Aorta (tissue), 5 donors: ENCODE measurements at places on chromosomes 4 and X. TPM values are rescaled to one million over a fixed set of nuclear protein-coding genes. Genes with fewer than 3 reads are reported as not detected.

The PLK4 gene
- 0.72 TPM for polyA plus RNA-seq

The EVC gene
- polyA plus RNA-seq, result 9.3 TPM

The NWD2 gene
- 0.13 TPM for polyA plus RNA-seq

The EVC2 gene
- 2.1 TPM for polyA plus RNA-seq

The PHOX2B gene
- not detected for polyA plus RNA-seq

The SLC25A14 gene
- 12.0 TPM for polyA plus RNA-seq

The ENPEP gene
- polyA plus RNA-seq, result 4.3 TPM

The DMRTC1B gene
- not detected for polyA plus RNA-seq

The EGF gene
- 3.4 TPM for polyA plus RNA-seq

The ARSJ gene
- 4.5 TPM for polyA plus RNA-seq

The IL2 gene
- polyA plus RNA-seq, result not detected

The MAP7D2 gene
- 0.38 TPM for polyA plus RNA-seq

The RNF150 gene
- polyA plus RNA-seq, result 2.8 TPM

The HEPH gene
- 21.0 TPM for polyA plus RNA-seq

The ARHGEF38 gene
- polyA plus RNA-seq, result 0.75 TPM

The CETN2 gene
- 38.7 TPM for polyA plus RNA-seq

The CXorf65 gene
- not detected for polyA plus RNA-seq

The LDB2 gene
- 20.0 TPM for polyA plus RNA-seq

The ZNF41 gene
- polyA plus RNA-seq, result 1.1 TPM

The SSX2B gene
- not detected for polyA plus RNA-seq

The POF1B gene
- 8.6 TPM for polyA plus RNA-seq

The AMOT gene
- polyA plus RNA-seq, result 4.0 TPM

The FAM53A gene
- not detected for polyA plus RNA-seq

The AKAP14 gene
- not detected for polyA plus RNA-seq

The MAGEB1 gene
- polyA plus RNA-seq, result not detected

The DOCK11 gene
- polyA plus RNA-seq, result 34.0 TPM

The PRR27 gene
- polyA plus RNA-seq, result not detected

The MYL5 gene
- 15.4 TPM for polyA plus RNA-seq

The FAM90A26 gene
- polyA plus RNA-seq, result not detected

The EXOSC9 gene
- 9.1 TPM for polyA plus RNA-seq

The P2RY4 gene
- polyA plus RNA-seq, result not detected

The SPACA5 gene
- not detected for polyA plus RNA-seq

The TCEAL3 gene
- polyA plus RNA-seq, result 249 TPM

The MAGEB10 gene
- polyA plus RNA-seq, result not detected

The TCP11X2 gene
- polyA plus RNA-seq, result not detected

The TMEM192 gene
- polyA plus RNA-seq, result 9.0 TPM

The FGB gene
- 1.9 TPM for polyA plus RNA-seq

The TLR6 gene
- 0.33 TPM for polyA plus RNA-seq

The PNMA6A gene
- polyA plus RNA-seq, result 0.74 TPM

The XK gene
- 3.1 TPM for polyA plus RNA-seq

The GPC4 gene
- polyA plus RNA-seq, result 12.5 TPM

The XAGE2 gene
- polyA plus RNA-seq, result not detected

The DOK7 gene
- 5.1 TPM for polyA plus RNA-seq

The RTL3 gene
- polyA plus RNA-seq, result 0.63 TPM

The CLIC2 gene
- polyA plus RNA-seq, result 3.5 TPM

The SYTL4 gene
- 3.6 TPM for polyA plus RNA-seq

The CCKAR gene
- not detected for polyA plus RNA-seq

The HERC6 gene
- polyA plus RNA-seq, result 2.4 TPM

The IQCM gene
- polyA plus RNA-seq, result not detected

The RNF212 gene
- polyA plus RNA-seq, result 0.74 TPM

The LNX1 gene
- polyA plus RNA-seq, result 7.7 TPM

The PF4V1 gene
- not detected for polyA plus RNA-seq
